ENCODE measurements at places on chromosomes 16 and 17.

GRCh38 chr16:5166486-5166885, 68.9 kb upstream of the EEF2KMT start:
- no peak for DNase-seq

DNA sequence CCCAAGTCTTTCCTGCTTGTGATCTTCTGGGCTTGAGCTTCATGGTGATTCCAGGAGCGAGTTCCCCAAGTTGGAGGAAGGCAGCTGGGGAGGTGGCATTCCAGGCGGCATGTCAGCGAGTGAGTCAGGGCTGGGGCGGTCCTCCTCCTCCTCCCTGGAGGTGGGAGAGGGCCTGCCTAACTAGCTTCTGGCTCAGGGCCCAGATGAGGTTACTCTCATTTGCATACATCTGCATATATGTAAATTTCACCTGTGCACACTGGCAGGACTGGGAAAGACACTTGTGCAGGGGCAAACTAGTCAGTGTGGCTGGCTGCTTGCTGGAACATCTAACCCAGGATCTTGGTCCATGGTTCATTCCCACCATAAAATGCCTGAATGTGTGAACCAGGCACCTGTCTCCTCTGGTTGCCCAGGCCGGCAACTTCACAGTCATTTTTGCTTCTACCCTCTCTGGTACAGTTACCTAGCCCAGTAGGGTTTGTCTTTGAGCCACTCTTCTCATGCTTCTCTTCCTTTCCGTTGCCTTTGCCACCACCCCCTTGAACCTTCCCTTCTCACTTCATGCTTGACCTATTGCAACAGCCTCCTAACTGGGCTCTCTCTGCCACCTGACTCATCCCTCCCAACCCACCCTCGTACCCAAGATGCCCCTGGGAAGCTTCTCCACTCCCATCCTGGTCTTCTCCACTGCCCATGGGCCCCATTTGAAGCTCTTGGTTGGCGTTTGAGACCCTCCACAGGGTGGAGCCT, 9.6 kb upstream of the DLX4 start:
- no peak for DNase-seq

GRCh38 chr17:74995847-74996246, 8.4 kb downstream of the CDR2L start:
- no peak for DNase-seq

- no peak for DNase-seq
Observed at GRCh38 chr17:1082579-1082978, 85.7 kb downstream of the TIMM22 start.

DNA sequence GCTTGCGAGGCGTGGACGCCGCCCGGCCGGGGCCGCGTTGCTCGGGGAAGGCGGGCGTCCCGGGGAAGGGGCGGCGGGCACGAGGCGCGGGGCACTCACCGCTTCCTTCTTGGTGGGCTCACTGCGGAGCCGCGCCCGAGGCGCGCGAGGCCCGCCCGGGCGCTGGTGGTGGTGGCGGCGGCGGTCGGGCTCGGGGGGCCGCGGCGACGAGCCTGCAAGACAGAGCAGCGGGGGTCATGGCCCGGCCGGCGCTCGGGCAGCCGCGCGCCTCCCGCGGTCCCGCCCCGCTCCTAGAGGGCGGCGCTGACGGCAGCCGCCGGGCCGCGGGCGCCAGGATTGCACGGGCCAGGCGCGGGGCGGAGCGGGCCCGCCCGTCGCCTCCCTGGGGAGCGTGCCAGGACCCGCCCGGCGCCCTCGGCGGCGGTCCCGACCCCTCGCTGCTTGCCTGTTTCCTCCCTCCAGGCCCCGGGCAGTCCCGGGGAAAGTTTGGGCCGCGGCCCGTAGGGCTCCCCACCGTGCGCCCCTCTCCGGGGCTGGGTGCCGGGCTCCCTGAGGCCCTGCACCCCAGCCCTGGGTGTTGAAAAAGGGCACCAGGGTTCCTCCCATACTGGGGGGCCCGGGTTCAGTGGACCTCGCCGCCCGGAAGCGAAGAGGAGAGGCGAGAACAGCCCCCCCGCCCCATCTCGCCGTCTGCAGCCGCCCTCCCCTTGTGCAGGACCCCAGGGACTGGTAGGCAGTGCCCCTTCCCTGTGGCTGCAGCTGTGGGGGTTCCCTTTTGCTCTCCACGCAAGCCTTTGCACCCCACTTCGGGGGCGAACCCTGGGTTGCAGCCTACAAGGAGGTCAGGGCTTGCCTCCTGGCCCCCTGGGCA, at the start of gene C16orf74:
C16orf74 (minus strand) TSS at position 270 of the 871 bp plus-strand sequence. CDS start 15,879 bp downstream, outside the sequence.
- no peak for DNase-seq

DNA sequence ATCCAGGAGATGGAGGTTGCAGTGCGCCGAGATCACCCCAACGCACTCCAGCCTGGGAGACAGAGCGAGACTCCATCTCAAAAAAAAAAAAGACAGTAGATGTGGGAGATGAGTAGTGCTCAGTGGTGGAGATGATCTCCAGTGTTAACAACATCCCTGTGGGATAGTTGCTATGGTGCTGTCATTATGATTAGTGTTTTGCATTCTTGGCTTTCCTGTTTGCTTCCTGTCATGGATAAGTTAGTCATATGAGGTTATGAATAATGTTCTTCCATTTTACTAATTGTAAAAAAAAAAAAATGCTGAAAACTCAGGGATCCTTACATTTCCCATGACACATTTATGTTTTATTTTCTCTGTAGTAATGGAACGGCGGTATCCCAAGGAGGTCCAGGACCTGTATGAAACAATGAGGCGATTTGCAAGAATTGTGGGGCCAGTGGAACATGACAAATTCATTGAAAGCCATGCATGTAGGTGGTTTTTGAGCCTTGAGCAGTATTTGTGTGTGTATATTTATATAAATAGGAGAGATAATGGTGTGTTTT, 24.5 kb upstream of the DUSP14 start:
- no peak for DNase-seq

- no peak for DNase-seq
Observed at GRCh38 chr16:60404401-60404800, 1631.8 kb downstream of the CDH8 start.

GRCh38 chr17:15106540-15106939, 158.6 kb downstream of the PMP22 start:
- DNase-seq, result no peak

DNA sequence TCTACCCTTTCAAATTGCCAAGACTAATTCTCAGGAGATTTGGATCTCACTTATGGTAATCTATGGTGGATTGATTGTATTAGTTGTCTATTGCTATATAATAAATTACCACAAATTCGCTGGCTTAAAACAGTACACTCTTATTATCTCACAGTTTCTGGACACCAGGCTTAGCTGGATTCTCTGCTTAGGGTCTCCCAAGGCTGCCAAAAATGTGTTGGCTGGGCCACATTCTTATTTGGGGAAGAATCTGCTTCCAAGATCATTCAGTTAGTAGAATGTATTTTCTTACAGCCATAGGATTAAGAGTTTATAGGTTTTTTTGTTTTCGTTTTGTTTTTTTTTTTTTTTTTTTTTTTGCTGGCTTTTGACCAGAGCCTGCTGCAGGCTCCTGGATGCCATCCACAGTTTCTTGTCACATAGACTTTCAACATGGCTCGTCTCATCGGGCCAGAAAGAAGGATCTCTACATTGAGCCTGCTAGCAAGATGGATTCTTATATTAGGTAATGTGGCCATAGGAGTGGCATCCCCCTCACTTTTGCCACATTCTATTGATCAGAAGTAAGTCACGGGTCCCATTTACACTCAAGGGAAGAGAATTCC, 415.3 kb downstream of the KIF2B start:
- no peak for DNase-seq

DNA sequence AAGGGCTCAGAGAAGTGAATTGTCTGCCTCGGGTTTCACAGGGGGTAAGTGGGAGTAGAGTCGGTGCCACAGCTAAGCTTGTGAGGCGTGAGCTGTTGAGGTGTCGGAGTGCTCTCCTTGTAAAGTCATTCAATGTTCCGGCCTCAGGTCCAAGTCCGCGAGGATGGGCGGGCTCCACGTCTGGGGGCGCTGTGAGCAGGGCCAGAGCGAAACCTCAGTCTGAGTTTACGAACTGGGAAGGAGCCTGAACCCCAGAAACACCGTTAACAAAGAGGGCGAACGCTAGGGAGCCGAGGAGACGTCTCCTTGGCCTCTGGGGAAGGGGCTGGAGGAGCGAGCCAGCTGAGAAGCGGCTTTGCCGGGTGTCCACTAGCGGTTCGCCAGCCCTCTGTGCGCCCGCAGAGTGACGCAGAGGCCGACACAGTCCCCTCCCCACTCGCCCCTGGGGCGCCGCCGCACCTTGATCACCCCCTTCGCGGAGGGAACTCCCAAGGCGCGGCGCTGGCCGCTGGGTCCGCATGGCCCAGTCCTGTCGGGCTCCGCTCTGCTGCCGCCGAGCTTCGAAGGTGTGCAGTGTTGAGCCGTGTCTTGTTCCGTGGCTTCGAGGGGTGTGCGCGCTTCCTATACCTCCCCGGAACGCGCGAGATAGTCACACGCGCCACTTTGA, 4.9 kb downstream of the IRX3 start:
- DNase-seq, result no peak

GRCh38 chr17:49108318-49108717, 24.3 kb upstream of the B4GALNT2 start:
- no peak for DNase-seq

- no peak for DNase-seq
Observed at GRCh38 chr17:51029142-51029541, 91.5 kb downstream of the SPAG9 start.

GRCh38 chr17:55437159-55437605, 15.5 kb upstream of the MMD start:
- no peak for DNase-seq

DNA sequence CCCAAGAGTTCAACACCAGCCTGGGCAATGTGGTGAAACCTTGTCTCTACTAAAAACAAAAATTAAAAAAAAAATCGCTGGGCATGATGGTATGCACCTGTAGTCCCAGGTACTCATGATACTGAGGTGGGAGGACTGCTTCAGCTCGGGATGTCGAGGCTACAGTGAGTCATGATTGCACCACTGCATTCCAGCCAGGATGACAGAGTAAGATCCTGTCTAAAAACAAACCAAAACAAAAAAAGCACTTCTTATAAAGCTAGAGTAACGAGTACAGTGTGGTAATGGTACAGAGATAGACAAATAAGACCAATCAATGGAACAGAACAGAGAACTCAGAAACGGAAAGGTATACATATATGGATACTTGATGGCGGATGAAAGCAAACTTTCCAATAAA, 4.4 kb downstream of the NSMCE1 start:
- DNase-seq, result no peak

DNA sequence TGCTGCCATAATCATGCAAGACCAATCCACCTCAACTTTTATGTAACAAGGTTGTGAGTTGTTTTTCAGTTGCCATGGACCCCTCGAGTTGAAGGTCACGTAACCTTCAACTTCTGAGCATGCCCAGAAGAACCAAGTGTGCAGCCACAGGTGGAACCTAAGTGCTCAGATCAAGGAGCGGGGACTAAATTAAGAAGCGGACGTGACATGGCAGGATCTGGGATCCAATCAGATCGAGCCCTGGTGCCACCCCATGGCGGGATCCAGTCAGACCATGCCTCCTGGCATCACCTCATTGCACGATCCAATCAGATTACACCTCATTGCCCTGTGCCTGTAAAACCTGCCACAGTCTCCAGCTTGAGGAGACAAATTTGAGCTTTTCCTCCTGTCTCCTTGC, 204.5 kb upstream of the CDH5 start:
- DNase-seq, result no peak

GRCh38 chr17:39178536-39178935, 12.6 kb upstream of the ARL5C start:
- DNase-seq, result no peak

DNA sequence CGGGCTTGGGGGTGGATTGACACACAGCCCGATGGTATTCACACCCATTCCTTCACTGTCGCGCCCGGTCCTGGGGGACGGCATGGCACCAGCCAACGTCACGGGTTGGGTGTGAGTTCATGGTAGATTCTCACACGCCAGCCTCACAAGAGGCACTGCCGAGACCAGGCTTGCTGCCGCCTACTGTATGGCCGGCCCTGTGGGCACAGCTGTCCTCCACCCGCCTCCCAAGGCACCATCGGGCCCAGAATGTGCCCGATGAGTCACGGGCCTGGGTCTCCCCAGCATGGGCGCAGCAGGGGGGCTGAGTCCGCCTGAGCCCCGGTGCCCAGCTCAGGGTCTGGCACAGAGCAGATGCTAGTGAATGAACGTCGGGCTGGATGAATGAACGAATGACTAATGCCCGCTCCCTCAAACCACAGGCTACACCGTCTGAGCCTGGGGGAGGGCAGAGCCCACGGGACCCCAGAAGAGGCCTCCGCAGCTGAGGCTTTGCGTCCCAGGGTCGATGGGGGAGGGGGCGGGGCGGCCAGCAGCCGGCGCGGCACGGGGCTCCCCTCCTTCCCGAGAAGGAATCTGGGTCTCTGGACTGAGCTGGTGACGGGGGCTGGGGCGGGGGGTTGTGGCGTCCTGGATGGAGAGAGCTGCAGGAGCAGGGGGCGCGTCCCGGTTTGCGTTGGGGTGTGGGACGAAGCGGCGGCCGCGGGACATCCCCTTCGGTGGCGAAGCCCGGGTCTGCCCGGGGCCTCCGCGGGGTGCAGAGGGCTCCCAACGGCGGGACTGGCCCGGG, 829 bp downstream of the PITPNM3 start:
- DNase-seq, result peak; percentile 51

DNA sequence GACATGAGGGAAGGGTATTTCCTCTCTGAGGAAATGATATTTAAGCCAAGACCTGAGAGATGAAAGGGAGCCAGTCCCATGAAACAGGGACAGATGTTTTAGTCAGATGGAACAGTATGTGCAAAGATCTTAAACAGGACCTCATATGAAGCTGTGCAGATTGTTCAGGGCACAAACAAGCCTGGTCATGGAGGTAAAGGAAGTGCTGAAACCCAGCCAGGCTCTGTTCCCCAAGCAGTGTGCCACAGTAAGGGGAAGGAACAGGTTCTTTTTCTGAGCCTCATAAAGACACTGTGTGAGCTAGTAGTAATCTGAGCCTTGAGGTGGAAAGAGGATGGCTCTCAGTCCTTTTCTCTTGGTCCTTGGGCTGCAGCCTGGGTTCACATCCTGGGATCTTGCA, 159.9 kb downstream of the ANKFN1 start:
- no peak for DNase-seq

DNA sequence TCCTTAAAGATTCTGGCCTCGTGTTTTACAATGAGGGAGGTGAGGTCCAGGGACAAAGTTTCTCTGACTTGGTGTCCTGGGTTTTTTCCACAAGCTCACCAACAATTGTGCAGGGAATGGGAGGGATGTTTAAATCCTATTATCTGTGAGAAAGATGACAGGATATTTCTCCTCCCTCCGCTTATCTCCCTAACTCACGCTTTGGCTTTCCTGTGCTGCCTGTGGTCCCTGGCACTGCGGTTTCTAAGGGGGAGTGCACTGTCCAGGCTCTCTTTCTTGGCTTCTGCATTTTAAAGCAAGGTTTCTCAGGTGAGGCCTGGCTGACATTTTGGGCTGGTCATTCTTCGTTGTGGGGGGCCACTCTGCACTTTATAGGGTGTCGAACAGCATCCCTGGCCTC, 16.4 kb downstream of the GGA3 start:
- no peak for DNase-seq

DNA sequence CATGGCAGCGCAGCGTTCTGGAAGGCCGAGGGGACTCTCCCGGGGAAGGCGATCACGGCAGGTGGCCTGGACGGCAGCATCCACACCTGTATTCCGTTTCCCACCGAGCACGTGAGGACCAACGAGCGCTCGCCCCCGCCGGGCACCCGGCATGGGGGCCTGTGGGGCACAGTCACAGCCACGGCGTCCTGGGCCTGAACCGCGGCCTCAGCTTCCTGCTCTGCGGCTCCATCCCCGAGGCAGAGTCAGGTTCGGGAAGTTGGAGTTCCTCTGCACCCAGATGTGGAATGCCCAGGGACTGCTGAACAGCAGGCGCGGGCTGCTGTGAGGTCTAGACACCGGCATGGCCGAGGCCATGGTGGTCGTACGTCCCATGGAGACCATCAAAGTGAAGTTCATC, 1713.9 kb downstream of the TP53TG3F start:
- no peak for DNase-seq

GRCh38 chr16:79943736-79944135, 343.2 kb upstream of the MAF start:
- DNase-seq, result no peak

All from posterior cingulate gyrus (tissue), 11 donors.